Left ventricle myocardium superior (tissue), 1 donor: ENCODE measurements at places on chromosomes 13 and 19.

- no peak for DNase-seq
Measured at GRCh38 chr13:53490752-53491151, 462.1 kb downstream of the OLFM4 start.

DNA sequence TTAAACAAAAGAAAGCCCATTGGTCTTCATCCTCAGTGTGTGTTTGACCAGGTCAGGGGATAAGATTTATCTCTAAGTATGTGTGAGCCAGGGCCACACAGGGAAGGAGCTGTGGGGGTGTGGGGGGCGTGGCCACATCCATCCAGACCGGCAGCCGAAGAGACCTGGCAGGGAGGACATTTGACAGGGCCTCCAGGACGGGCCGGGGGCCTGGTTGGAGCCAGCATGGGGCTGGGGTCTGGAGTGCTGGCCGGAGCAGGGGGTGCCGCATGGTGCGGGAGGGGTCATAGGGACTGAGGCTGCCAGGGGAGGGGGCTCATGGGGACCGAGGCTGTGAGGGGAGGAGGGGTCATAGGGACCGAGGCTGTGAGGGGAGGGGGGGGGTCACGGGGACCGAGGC is 20.4 kb upstream of the GNA15 start:
- peak; percentile 22 for DNase-seq

DNA sequence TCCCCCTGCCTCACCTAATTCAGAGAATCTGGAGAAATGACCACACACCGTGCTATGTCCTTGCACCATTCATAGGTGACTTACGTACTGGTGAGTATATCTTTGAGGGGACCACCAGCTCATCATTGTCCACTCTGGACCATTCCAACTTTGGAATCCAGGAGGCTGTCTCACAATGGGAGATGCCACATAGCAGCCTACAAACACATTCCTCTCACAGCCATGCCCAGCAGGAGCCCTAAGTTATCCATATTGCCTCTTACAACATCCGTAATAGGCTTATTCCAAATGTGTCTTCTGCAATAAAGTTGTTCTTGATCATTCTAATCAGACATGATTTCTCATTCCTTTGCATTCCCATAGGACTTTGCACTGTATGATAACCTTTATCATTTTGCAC is 436.7 kb downstream of the EFNB2 start:
- DNase-seq = no peak

DNA sequence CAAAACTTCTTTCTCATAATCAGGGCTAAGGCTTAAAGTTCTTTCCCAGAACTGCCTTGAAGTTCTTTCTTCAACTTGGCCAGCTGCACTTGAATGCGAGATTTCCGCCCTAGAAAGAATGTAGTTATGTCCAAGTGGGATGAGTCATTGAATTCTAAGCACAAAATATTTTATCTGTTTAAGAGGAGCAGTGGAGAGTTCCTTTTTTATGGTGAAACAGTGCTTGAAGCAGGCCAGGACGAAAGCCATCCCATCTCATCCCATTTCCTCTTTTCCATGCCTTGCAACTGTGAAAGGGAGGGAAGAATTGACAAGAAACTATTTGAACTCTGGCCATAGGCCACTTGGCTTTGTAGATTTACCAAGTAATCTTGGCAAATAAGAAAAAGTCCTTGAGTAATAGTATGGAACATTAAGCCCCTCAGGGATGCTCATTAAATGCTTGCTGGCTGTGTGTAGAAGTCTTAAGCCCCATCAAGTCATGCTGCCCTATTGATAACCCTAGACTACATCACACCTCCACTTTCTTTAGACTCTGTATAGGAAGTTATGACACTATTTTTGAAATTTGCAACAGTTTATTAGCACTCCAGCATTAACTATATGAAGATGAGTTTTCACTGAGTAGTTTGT is 174.5 kb downstream of the KCTD12 start:
- DNase-seq = no peak

GRCh38 chr13:97174638-97175037 is 47.5 kb upstream of the MBNL2 start:
- no peak for DNase-seq

GRCh38 chr19:4130744-4131438 is 7.0 kb upstream of the MAP2K2 start:
- DNase-seq = no peak

- DNase-seq = no peak
Measured at GRCh38 chr19:48779636-48780035, 24.3 kb downstream of the FGF21 start.

DNA sequence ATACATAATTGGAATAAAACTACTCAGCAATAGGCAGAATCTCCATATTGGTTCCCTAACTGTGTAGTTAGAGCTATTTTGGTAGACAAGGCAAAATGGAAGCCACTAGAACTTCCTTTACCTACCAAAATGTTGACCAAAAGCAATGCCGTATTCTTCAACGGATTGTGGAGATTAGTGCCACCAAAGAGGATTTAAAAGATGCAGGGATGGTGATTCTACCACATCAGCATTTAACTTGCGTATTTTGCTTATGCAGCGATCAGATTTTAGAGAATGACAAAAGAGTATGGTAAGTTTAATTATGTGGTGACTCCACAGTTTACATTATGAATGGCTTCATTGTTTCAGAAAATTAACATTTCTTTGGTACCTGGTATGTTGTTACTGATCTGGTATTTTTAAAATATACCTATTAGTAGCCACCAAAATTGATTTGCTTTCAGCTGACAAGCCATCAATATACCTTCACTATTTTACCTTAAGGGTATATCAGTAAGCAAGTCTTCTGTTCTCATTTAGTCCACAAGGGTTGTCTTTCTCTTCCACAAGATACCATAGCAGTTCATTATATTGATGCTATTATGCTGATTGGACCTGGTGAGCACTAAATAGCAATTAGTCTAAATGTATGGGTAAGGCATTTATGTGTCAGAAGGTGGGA is 1910.7 kb upstream of the PRR20A start:
- no peak for DNase-seq

DNA sequence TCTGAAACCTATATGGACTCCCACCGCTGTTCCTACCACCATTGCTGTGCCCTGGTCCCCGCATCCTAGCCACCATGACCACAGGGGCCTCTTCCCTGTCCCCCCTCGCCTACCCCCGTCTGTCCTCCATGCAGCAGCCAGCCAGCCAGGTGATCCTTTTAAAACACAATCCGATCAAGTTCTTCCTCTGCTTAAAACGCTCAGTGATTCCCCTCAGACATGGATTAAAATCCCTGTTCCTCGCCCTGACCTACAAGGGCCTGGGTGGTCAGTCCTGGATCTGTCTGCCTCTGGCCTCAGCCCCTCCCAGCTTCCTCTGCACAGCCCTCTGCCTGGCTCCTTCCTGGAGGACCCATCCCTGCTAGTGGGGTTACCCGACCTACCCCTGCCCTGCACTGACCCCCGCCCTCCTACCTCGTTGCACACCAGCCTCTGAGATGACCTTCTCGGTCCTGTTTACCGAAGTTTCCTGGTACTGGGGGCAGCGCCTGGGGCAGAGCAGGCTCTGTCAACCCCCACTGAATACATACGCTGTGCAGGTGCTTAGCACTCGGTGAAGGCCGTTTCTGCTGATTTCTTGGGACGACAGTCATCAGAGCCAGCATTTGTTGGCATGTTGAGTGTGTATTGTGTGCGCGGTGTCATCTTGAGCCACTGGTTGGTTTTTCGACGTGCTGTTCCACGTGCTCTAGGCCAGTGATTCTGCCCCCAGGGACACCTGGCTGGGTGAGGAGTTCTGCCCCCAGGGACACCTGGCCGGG is 14.7 kb upstream of the LENG8 start:
- DNase-seq = no peak

GRCh38 chr13:112606109-112607001 is 18.4 kb upstream of the TUBGCP3 start:
- DNase-seq = peak; percentile 97
